Kidney tubule cell (primary cell): ENCODE measurements at places on chromosomes 3 and 15.

DNA sequence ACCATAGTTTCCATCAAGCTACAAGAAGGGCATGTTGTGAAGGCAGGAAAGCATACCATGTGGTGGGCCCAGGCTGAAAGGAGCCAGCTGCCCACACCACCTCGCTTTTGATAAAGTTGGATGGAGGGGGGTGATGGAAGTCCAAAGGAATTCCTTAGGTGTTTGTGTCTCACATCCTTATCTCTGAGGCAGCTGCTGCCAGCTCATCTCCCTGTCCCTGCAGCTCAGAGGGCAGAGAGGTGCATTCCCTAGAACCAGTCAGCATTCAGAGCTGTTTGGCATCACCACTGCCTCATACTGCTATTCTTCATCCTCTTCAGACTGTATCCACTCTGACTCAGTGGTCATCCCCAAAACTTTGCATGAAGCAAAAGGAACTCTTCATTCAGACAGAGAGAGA, 141.5 kb upstream of the BFSP2 start:
- DNase-seq, result peak; percentile 67

- no peak for DNase-seq
Observed at GRCh38 chr3:16848007-16848406, 36.7 kb upstream of the PLCL2 start.

DNA sequence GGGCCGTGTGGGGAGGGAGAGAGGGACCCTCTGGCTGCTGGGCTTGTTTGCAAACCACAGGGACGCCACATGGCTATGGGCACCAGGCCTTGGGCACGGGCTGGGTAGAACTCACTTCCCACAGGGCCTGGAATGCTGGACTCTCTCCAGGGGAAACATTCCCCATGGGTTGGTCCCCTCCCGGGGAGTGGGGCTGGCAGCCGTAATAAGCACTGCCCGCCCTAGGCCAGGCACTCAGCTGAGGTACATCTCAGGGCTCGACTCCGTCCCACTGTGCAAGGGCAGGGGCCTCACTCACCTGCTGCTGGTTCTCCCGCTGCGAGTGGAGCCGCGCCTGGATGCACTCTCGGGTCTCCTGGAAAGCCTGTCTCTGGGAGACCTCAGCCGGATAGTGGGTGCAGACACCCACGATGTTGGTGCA, 96.7 kb downstream of the ADCY5 start:
- peak; percentile 36 for DNase-seq

DNA sequence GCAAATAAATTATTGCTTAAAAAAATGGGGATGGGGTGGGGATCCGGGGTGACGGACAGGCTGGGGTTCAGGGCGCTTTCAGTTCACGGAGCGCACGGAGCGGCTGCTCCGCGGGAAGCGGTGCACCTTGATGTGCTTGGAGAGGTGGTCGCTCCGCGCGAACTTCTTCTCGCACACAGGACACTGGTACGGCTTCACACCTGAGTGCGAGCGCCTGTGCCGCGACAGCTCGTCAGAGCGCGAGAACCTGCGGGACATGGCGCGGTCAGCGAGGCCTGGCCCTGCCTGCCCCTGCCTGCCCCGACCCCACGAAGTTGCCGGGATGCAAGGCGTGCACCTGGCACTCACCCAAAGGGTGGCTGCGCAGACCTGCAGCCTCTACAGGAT, 13.6 kb downstream of the KLF15 start:
- DNase-seq, result no peak

DNA sequence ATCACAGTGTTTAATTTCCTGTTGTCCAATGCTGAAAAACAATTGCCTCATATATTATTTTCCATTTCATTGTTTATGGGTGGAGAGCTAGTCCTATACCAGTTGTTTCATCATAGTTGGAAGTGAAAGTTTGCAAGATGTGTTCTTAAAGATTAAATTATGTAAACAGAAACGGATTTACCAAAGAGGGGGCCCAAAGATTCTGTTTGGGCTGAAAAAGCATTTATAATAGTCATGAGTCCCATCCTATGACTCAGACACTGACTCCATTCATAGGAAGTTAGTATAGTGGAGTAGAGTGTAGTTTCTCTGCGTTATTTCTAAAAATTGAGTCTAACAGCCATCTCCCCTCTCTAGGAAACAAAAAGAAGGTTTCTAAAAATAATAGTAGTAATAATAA, 24.3 kb downstream of the NFKBIZ start:
- peak; percentile 41 for DNase-seq

DNA sequence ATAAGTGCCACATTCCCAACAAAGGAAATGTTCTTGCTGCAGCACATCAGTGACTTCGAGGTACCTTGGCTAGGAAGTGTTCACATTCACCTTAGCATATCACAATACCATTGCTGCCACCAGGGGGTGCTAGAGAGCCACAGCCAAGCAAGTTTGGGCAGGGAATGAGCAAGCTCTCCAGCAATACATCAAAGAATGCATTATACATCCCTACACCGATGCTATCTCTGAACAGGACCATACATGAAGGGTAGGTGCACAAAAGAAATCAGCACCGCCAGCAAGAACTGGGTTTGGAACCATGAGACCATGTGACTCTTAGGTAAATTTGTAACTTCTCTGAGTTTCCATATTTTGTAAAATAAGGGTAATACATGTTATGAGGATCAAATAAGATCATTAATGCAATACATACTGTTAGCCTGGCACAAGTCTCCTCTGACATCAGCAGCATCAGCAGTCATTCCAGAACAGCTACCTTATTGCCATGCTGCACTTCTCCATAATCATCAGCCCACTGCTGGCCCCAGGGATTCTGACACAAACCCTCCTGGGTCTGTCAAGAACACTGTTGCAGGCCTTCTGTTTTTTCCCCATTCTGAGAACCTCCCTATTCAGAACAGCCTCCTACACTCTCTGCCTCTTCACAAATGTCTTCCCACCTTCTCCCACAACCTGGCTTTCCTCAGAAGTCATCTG, 37.5 kb downstream of the RYK start:
- peak; percentile 81 for DNase-seq

DNA sequence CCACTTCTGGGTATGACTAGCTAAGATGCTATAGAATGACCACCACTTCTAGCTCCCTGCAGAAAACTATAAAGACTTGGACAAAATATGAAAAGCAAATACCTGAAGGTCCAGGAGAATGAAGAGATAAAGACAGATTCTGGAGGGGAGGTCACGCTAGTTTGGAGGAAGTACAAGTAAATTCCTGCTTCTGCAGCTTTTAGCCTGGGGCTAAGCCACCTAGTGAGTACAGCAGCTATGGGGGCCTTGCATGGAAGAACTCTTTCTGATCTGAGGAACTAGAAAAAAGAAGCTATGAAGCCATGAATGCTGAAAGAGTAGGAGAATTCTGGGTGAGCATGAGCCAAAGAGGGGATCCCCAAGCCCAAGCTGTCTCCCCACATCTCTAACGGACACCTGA, 29.8 kb downstream of the NRG4 start:
- DNase-seq, result no peak

GRCh38 chr3:37504583-37505357, 330.4 kb upstream of the LRRFIP2 start:
- DNase-seq, result no peak

DNA sequence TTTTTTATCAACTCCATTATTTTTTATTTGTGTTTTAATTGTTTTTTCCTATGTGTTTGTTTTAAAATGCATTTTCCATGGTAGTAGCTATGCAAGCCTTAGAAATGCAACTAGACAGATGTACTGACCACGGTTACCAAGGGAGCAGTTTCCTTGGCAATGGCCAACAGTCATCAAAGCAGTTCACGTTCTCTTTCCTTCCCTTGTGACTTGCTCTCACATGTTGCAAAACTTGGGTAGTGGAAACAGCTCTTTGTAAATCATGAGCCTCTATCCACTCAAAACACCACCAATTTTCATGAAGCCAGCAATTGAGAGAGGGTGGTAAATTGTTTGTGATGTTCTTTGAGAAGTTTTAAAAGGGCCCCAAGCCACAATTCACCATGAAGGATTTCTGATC, 499.4 kb upstream of the MDFIC2 start:
- peak; percentile 43 for DNase-seq

GRCh38 chr15:100334905-100335304, 6.9 kb downstream of the ADAMTS17 start:
- DNase-seq, result no peak

DNA sequence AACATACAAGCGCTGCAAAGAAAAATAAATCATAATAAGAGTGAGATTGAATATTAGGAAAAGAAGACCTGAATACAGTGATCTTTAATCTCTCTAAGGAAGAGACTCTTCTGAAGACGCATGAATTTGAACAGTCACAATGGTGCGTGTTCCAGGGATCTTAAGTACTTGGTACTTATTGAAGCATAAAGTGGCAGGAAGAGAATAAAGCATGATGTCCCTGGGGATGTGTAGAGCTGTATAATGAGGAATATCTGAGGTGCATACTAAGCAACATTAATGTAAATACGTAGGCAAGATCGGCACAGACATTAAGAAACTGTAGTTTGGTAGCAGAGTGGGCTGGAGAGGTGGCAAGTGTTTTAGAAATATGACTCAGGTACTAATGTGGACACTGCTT, 246.2 kb upstream of the MCTP2 start:
- no peak for DNase-seq

- DNase-seq, result peak; percentile 75
Observed at GRCh38 chr3:190533511-190534281, 19.8 kb downstream of the IL1RAP start.
